ENCODE measurements at places on chromosomes 16 and 17.

GRCh38 chr16:53768593-53768992, 64.6 kb downstream of the FTO start:
- DNase-seq: peak; percentile 80

DNA sequence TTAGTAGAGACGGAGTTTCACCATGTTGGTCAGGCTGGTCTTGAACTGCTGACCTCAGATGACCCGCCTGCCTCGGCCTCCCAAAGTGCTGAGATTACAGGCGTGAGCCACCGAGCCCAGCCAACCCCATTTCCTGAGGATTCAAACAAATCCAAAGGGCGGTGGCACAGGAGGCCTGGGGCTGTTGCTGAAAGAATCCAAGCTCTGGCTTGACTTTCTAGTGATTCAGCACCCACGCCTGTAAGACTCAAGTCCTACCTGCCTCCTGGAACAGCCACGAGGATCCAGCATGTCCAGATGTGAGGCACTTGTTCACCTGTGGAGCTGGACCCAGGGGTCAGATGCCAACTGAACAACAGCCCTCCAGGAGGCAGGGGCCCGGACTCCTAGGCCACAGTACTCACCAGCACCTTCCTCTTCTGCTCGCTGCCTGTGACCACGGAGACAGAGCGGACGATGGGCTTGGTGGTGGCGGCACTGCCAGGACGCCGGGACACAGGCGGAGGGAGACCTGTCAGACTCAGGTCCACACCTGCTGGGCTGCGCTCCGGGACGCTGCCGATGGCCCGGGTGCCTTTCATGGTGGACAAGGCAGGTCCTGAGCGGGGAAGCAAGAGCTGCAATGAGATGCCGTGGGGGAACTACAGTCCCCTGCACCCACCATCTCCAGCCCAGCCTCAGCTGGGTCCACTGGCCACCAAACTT, 3.1 kb downstream of the CEP131 start:
- DNase-seq: no peak

DNA sequence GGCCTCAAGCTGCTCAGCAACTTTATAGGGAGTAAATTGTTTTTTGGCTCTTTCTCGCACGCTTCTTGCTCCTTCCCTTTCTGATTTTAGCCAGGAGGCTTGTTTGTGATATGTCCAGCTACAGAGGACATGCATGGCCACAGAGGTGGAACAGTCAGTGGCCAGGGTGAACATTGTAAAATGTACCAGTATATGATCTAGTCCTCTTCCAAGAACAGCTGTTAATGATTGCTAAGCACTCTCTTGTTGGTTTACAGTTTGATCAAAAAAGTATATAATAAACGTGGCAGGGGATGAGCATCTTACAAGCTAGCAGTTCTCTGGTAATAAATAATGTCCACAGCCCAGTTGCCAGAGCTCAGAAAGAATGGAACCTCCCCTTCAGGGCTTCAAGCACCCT, 461.7 kb upstream of the DYNLRB2 start:
- no peak for DNase-seq

- DNase-seq: no peak
Measured at GRCh38 chr16:89924297-89924924, 1.3 kb downstream of the TUBB3 start.

GRCh38 chr17:48202959-48203358, 95.4 kb downstream of the SNX11 start:
- no peak for DNase-seq

DNA sequence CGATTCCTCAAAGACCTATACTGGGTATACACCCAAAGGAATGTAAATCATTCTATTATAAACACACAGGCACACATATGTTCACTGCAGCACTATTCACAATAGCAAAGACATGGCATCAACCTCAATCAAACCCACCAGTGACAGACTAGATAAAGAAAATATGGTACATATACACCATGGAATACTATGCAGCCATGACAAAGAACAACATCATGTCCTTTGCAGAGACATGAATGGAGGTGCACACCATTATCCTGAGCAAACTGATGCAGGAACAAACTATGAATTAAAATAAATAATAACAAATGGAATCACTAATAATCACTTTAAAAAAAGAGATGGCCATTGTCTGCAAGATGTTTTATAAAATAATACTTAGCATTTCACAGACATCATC, 380.1 kb downstream of the GRIN2A start:
- DNase-seq: no peak

- DNase-seq: no peak
Measured at GRCh38 chr16:56641166-56641565, 2.7 kb downstream of the MT1A start.

DNA sequence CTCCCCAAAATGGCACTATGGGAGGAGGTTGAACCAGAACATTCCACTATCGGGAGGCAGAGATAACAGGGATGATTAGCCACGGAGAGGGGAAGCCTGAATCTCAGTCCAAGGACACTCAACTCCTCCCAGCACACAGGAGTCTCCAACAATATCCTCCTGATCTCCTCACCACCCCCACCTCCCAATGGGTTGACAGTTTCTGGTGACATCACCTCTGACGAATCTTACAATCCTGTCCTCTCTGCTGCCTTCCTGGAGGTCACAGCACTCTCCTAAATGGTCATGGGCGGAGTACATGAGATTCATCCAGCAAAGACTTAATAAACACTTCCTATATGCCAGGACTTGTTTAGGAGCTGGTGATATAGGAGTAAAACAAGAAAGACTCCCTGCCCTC, 80.9 kb downstream of the SLC6A2 start:
- DNase-seq: no peak

DNA sequence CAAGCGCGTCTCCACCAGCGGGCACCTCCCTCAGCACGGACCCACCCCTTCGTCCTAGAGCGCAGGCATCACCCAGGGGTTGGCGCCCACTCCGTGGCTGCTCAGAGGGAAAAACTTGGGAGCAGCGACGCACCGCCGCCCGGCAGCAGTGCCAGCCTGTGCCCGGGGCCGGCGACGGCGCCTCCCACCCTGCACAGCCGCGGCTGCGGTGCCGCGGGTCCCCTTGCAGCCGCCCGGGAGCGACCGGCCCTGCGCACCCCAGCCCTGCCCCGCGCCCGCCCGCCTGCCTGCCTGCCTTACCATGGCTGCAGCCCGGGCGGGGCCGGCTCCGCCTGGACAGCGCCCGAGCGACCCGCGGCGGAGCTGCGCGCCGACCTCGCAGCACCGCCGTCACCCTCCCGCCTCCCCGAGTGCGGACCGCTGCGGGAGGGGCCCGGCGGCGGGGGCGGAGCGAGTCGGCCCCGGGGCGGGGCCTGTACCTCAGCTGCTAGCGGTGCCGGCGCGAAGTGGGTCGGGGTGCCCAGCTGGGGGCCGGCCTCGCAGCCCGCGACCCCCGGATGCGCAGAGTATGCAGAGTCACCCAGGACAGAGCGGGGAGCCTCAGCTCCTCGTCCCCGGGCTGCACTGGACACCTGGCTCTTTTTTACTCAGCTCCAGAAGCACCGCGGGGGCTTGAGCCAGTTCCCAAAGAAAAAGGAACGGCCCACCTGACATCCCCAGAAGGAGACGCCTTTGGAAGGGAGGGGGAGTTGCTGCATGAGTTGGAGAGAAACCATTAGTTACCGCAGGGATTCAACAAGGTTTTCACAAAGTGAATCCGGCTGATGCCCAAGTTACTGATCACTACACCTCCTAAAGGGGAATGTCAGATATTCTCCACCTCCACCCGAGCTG, 17.5 kb upstream of the MTMR4 start:
- DNase-seq: no peak

GRCh38 chr16:28145796-28146195, 66.0 kb downstream of the XPO6 start:
- DNase-seq: no peak

GRCh38 chr17:12637745-12638651, 27.7 kb upstream of the MYOCD start:
- DNase-seq: no peak

- no peak for DNase-seq
Measured at GRCh38 chr16:67054901-67055300, 26.0 kb downstream of the CBFB start.

DNA sequence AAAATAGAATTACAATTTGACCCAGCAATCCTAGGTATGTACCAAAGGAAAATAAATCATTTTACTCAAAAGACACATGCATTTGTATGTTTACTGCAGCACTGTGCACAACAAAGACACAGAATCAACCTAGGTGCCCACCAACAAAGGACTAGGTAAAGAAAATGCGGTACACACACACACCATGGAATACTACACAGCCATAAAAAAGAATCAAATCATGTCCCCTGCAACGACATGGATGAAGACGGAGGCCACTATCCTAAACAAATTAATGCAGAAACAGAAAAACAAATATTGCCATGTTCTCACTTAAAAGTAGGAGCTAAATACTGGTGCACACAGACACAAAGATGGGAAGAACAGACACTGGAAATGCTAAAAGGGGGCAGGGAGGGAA, 36.2 kb downstream of the BRD7 start:
- DNase-seq: no peak

DNA sequence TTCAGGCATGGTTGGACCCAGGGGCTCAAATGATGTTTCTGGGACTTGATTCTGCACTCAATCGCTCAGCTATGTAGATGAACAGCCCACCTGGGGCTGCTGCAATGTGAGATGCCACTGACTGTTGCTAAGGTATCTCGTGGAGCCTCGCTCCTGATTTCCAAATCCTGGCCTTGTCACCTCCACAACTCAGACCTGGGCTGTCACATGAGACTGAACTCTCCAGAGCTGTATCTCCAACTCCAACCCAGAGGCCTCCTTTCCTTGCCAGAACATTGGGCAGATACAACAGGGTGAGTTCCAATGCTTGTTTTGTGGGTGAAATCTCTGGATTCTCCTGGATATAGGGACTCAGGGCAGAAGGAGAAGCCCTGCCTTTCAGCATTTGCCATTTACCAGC, 79.5 kb downstream of the GNAO1 start:
- no peak for DNase-seq

GRCh38 chr16:69563605-69564580, 1.9 kb upstream of the NFAT5 start:
- DNase-seq: no peak

DNA sequence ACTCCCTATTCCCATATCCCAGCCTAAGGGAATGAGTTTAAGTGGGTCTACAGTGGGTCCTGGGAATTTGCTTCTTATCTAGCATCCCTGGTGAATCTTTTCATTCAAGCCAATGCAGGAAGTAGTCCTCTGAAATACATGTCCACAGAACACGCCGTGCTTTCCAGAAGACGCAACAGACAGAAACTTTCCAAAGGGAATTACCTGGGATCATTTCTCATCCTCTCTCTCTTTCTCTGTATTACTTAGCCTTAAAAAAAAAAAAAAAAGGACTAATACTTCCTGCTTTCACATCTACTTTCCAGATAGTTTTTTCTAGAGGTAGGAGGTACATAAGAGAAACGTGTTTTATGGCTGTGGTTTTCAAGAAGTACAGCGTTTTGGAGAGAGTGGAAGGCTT, 499.0 kb downstream of the MAF start:
- no peak for DNase-seq

GRCh38 chr17:77127735-77128361, 12.9 kb upstream of the SEC14L1 start:
- DNase-seq: no peak

GRCh38 chr17:2018716-2019510, 6.2 kb downstream of the RTN4RL1 start:
- no peak for DNase-seq

DNA sequence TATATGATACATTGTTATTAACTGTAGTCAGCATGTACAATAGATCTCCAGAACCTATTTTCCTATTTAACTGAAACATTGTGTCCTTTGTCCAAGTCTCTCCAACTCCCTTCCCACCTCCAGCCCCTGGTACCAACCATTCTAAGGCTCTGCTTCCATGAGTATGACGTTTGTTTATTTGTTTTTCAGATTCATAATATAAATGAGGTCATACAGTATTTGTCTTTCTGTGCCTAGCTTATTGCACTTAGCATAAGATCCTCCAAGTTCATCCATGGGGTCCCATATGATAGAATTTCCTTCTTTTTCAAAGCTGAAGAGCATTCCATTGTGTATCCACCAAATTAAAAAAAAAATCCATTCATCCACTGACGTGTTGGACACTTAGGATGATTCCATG, 39.4 kb downstream of the OTOA start:
- DNase-seq: no peak

DNA sequence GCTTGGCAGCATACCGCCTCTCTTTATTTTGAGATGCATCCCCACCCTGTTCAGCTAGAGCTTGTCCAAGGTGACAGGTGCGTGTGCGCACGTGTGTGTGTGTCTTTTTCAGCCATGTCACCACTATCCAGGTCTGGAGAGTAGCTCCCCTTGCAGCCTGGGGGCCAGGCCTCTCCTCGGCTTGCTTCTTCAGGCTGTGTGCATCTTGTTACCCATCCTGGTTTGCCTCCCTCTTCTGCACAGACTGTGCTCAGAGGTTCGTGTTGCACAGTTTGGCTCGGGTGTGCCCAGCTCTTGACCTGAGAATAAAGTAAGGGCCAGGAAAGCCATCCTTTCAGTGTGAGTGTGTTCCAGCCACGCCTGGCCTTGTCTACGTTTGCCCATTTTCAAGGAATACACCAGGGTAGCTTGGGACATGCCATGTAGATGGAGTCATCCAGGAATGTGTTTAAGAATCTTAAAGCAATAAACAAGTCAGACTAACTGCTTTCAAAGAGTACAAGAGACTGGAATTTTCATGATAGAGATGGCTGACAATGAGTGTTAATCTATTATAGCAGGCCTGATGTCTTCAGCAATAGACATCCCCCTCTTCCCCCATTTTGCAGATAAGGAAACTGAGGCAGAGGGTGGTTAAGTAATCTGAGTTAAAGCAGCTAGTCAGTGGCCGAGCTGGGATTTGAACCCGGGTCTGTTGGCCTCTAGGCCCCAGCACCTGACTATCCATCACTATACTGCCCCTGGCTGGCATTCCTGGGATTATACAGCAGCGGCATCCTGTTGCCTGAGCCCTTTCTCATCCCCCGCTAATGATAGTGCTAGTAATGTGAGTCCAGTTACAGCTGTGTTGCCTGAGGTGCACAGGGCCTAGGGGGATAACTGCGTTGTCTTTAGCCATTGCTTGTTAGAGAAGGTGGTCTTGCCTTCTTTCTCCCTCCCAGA, 77.9 kb downstream of the KSR1 start:
- DNase-seq: peak; percentile 77

DNA sequence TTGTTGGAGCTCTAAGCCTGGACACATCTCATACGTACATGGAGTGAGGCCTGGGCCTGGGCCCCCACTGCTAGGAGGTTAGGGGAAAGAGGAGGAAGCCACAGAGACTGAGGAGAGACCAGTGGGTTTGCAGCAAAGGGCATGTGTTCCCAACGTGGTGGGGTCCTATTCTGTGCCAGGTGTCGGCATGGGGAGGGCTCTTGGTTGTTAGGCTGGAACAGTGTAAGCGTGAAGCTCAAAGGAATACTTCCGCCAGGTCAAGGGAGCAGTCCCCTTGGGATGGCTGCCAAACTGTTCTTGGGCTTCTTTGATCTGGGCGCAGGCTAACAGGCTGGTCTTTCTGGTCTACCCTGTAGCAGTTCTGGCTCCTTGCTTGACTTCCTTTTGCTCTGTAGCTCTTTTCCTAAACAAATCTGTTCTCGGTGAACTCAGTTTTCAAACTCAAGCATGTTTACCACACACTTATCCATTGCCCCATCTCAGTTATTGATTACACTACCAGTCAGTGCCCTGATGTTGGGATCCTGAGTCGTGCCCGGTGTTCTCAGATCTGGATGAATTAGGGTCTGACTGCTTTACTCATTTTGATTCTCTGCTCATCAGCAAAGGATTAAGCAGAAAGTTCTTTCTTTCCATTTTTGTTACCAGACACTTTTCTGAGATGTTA, 36.4 kb downstream of the GPT2 start:
- no peak for DNase-seq

GRCh38 chr17:65131240-65131639, 5.9 kb upstream of the RGS9 start:
- no peak for DNase-seq

GRCh38 chr16:88022076-88023042, 71.1 kb downstream of the BANP start:
- no peak for DNase-seq

GRCh38 chr16:49366669-49367068, 6.9 kb upstream of the C16orf78 start:
- no peak for DNase-seq

Measured in fibroblast of skin of left quadriceps (primary cell).